ENCODE measurements at places on chromosomes 6 and 20. TPM values are rescaled to one million over a fixed set of nuclear protein-coding genes. Genes with fewer than 3 reads are reported as not detected.

DNA sequence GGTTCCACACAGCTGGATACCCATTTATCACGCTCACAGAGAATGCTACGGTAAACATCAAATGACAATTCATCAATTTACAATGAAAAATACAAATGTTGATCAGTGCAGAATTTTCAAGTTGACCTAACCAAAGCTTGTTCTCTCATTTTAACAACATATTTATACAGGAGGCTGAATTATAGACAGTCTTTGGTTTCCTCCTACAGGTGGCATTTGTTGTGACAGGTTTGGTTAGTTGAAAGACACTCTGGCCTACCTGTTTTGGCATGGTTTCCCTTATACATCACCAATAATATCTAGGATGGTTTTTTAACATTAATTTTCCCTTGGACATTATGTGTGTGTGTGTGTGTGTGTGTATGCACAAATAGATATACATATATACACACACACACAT, 642.5 kb upstream of the MMS22L start:
- no peak for DNase-seq

- peak; percentile 87 for DNase-seq
Observed at GRCh38 chr6:167796192-167796981, 30.3 kb upstream of the AFDN start.

DNA sequence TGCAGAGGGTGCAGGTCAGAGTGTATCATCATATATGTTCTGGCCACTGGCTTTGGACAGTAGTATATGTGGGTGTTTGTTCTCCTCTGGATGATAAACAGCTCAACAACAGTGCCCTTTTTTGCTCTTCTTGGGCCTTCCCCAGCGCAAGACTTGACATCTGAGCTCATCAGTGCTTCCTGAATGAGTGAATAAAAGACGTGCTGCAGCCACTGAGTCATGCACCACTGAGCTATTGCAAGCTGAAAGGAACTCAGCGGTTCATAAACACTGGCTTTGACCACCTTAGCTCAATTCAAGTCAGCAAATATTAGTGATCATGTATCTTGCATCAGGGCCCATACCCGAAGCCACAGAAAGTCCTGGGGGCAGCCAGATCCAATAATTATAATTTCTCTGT, 105.3 kb upstream of the KCNG1 start:
- DNase-seq: no peak

DNA sequence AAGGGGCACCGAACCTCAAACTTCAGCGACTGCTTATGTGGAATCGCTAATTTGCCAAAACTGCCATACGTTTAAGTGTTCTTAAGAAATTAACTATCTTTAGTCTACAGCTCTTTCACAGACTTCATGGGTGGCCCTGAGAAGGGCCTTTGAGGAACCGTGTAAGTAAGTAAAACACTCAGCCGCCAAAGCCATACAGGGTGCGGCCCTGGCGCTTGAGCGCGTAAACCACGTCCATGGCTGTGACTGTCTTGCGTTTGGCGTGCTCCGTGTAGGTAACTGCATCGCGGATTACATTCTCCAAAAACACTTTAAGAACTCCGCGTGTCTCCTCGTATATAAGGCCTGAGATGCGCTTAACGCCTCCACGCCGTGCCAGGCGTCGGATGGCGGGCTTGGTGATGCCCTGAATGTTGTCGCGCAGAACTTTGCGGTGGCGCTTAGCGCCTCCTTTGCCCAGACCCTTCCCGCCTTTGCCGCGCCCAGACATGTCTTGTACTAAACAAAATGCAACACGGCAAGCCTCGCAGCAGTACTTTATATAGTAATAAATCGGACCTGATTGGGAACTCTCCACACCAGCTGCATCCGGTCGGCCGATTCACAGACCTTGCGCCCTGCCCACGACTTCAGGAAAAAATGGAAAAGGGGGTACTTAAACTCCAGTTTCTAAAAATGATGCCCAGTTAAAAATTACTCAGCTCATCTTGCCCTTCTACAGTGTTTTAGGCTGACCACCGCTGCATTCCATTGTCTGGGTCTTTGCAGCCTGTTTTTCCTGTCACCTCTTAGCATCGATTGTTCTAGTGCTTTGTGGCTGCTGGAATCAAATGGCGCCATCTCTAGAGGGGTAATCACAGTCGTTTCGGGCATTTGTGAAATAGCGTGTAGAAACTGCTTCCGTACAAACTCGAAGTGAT, 38.9 kb downstream of the OR2B2 start:
- DNase-seq: no peak

- no peak for DNase-seq
Observed at GRCh38 chr6:153840039-153840850, 198.8 kb upstream of the OPRM1 start.

GRCh38 chr6:142763205-142763604, 181.8 kb downstream of the HIVEP2 start:
- DNase-seq: no peak

RNF144B gene
- total RNA-seq: 12.8 TPM

GHRH gene
- not detected for total RNA-seq

TFAP2C gene
- 2.3 TPM for total RNA-seq

GINS1 gene
- 0.52 TPM for total RNA-seq

CRYBG1 gene
- total RNA-seq: 3.2 TPM
